Heart right ventricle (tissue), 16 donors: ENCODE measurements at places on chromosomes 4 and X. TPM values are rescaled to one million over a fixed set of nuclear protein-coding genes. Genes with fewer than 3 reads are reported as not detected.

Gene SMIM31
- total RNA-seq = not detected

Gene GNL3L
- 39.6 TPM for total RNA-seq

Gene POU3F4
- total RNA-seq = not detected

Gene F11
- 0.16 TPM for total RNA-seq

Gene NPY2R
- not detected for total RNA-seq

Gene TRPC3
- 0.20 TPM for total RNA-seq

Gene SMAD1
- total RNA-seq = 17.0 TPM

Gene DAPP1
- total RNA-seq = 5.4 TPM

Gene LAMP2
- 63.9 TPM for total RNA-seq

Gene RAB41
- total RNA-seq = not detected

Gene ERVMER34-1
- total RNA-seq = 3.6 TPM

Gene ELF4
- total RNA-seq = 6.0 TPM

Gene OCIAD2
- 13.3 TPM for total RNA-seq

Gene GPRIN3
- total RNA-seq = 10.0 TPM

Gene RTL3
- total RNA-seq = 0.10 TPM

Gene PAGE2B
- not detected for total RNA-seq

Gene EREG
- total RNA-seq = 0.28 TPM

Gene PABPC4L
- 0.64 TPM for total RNA-seq

Gene MAP7D2
- total RNA-seq = 0.19 TPM

Gene NAP1L5
- 2.6 TPM for total RNA-seq

Gene PABPC1L2A
- not detected for total RNA-seq

Gene FGF2
- total RNA-seq = 3.4 TPM

Gene FAM236B
- total RNA-seq = not detected

Gene BEX4
- total RNA-seq = 61.6 TPM
